Central memory CD4-positive, alpha-beta T cell (primary cell): ENCODE measurements at places on chromosomes 11 and 22.

DNA sequence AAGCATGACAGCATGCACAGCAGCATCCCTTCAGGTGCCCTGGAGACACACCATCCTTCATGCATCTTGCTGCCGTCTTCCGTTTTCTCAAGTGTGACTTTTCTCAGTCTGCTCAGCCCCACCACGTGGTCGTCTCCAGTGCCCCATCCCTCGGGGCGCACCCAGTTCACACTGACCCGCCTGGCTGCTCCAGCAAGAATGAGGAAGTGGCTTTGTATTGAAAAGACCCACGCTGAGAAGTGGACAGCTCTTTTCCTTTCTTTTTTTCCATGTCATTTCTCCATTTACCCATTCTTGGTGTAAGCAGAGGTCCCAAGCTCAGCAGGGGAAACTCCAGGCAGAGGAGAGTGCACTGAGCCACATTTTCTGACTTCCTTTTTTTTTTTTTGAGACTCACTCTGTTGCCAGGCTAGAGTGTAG lies 14.5 kb downstream of the SERPINH1 start:
- no peak for DNase-seq

- DNase-seq, result no peak
Observed at GRCh38 chr11:14093065-14093464, 130.5 kb downstream of the SPON1 start.

DNA sequence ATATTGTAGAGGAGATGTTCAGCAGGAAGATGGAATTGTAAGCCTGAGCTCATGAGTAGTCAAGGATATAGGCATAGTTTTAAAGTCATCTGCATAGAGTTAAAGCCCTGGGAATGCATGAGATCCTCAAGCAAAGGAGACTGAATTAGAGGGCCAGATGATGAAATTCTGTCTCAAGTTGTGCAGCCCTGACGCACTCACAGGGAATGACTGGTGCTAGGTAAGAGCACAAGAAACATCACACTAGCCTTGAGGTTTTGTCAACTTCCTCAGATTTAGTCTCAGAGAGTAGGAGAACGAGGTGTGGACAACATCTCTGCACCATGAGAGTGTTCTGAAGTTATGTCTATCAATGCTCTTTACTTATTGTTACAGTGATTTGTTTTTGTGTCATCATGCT lies 5.8 kb downstream of the RAB38 start:
- no peak for DNase-seq

DNA sequence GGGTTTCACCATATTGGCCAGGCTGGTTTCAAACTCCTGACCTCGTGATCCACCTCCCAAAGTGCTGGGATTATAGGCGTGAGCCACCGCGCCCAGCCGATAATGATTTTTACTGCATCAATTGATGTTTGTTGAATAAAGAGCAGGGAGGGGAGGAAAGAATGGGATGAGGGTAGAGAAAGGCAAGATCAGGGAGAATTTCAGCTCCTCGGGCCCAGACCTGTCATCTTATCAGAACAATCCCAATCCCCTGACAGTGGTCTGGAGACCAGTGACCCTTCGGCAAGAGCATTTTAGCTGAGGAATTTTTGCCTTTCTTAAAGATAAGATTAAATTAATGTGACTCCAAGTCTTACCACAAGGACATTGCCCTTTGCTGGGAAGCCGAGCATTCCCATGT lies 15.0 kb upstream of the ANO1 start:
- DNase-seq, result no peak

DNA sequence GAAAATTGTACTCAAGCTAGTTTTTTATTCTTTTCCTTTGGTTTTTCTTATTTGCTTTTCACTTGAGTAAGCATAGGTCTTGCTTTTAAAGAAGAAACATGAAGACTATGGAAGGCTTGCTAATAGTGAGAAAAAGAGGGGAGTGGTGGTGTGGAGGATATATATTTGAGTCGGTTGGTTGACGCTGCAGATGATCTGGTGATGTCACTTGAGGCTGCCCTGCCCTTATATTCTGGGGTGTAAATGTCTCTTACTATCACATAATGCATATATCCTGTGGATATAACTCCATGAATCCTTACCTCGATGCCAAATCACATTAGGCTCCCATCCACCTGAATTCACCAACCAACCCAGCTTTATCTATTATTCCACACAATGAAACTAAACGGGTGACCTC lies 2.9 kb downstream of the GRIA4 start:
- no peak for DNase-seq

DNA sequence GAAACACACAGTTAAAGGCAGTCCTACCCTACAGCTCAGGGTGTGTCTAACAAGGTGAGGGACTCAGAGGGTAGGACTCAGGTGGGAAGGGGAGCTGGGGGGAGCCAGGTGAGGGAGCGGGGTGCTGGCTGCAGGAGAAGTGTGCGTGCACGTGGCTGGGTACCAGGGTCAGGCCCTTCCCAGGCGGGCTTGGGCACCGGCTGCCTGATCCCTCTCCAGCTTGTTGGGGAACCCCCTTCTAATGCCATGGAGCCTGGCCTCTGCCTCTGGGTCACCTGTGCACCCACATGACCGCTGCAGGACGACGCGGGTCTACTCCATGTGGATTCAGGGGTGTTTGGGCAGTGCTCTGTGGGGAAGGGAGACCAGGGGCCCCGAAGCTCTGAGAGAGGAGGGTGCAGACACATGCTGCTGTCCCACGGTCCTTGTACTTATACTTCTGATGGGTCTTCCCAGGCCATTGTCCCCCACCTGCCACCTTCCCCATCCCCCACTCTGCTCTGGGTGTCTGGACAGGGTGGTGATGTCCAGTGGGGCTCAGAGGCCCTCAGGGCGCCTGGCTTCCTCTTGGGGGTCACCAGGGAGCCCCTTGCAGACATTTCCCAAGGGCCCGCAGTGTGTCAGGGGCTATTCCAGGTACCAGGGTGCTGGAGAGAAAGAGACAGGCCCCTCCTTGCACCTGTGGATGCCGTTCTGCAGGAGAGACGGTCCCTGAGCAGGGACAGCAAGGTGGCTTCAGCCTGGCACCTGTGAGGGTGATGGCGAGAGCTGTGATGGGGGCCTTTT lies 10.4 kb upstream of the MRGPRD start:
- no peak for DNase-seq

DNA sequence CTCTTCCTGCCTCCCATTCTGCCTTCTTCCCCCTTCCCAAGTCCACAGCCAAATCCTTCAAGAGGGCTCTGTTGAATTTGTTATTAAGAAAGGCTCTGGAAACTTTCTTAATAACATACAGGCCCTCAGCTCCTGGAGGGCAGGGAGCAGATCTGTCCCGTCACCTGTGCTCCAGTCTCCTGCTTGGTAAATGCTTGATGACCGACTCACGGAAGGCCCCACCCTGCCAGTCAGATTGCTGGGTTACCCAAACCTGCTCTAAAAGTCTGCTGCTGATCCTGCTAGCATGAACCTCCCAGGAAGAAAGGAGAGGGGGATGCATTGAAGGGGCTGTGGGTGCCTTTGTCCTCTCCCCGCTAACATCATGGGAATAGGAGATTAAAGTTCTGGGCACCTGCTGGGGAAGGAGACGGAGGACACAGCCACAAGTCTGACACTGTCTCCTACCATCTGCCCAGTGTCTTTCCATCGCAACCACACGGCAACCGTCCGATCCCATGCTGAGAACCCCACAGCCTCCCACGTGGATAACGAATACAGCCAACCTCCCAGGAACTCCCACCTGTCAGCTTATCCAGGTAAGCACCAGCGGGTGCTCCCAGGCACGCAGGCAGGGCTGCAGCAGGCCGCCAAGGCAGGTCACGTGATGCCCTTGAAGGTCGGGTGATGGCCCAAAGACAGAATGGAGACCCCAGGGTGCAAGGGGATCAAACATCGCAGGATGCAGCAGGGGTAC lies 22.5 kb downstream of the CD5 start:
- DNase-seq, result no peak

DNA sequence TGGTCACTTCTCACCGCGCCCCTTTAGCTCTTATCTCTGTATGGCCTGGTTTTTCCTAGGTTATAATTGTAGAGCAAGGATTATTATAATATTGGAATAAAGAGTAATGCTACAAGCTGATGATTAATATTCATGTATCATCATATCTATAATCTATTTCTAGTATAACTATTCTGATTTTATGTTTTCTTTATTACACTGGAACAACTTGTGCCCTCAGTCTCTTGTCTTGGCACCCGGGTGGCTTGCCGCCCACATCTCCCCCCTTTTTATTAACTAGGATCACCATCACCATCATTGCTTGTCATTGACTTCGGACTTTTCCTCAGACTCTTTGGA lies 11.0 kb downstream of the OR52K1 start:
- no peak for DNase-seq

- peak; percentile 9 for DNase-seq
Observed at GRCh38 chr22:45164270-45165088, 754 bp downstream of the NUP50 start.

- no peak for DNase-seq
Observed at GRCh38 chr11:75078233-75078632, 18.4 kb downstream of the OR2AT4 start.

- no peak for DNase-seq
Observed at GRCh38 chr11:62433904-62434276, 15.1 kb downstream of the SCGB1A1 start.

- no peak for DNase-seq
Observed at GRCh38 chr11:73269459-73270015, 2.6 kb upstream of the P2RY6 start.

GRCh38 chr11:57150454-57150917 lies 31.3 kb upstream of the LRRC55 start:
- no peak for DNase-seq

DNA sequence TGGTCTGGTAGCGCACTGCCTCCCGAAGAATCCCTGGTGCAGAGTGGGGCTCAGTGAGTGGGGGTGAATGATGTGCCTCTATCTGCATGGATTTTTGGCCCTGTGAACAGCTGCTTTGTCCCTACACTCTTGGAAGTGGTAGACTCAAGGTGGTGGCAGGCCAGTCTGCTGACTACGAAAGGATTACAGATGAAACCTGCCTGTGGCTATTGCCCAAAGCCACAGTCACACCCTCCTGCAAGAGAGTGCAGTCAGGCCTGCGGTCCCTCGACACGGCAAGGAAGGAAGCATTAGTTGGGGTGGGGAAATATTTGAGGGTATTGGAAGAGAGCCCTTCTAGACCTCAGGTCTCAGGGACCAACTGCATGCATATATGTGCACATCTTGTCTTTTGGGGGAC lies 63.7 kb downstream of the DSCAML1 start:
- no peak for DNase-seq

- DNase-seq, result no peak
Observed at GRCh38 chr22:20112623-20113511, 3.0 kb upstream of the RANBP1 start.
